ENCODE measurements at places on chromosomes 6 and 20.

DNA sequence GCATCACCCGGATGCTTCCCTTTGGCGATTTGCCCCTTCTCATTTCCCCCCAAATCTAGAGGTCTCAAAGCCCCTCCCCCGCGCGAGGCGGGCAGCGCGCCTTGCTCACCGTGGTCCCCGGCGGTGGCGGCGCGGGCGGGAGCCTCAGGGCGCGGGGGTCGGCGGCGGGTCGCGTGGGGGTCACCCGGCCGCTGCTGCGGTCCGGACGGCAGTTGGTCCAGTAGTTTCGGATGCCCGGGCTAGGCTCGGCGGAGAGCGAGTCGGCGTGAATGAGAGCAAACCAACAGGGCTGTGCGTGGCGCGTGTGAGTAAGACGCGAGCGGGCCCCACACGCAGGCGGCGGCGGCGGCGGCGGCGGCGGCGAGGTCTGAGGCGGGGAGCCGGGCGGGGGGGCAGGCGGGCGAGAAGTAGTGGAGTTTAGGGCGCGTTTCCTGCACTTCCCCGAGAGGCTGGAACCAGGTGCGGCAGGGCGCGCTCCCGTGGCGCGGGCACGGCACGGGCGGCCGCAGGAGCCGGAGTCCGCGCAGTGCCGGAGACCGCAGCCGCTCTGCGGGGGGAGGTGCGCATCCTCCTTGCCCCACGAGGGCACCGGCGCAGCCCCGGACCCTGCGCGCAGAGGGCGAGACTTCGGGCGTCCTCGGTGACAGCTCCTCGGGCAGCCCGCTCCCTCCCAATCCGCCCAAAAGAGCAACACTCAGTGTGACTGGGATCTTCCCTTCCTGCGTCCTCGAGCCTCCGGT lies 567 bp downstream of the HS3ST5 start:
- DNase-seq = peak; percentile 24

DNA sequence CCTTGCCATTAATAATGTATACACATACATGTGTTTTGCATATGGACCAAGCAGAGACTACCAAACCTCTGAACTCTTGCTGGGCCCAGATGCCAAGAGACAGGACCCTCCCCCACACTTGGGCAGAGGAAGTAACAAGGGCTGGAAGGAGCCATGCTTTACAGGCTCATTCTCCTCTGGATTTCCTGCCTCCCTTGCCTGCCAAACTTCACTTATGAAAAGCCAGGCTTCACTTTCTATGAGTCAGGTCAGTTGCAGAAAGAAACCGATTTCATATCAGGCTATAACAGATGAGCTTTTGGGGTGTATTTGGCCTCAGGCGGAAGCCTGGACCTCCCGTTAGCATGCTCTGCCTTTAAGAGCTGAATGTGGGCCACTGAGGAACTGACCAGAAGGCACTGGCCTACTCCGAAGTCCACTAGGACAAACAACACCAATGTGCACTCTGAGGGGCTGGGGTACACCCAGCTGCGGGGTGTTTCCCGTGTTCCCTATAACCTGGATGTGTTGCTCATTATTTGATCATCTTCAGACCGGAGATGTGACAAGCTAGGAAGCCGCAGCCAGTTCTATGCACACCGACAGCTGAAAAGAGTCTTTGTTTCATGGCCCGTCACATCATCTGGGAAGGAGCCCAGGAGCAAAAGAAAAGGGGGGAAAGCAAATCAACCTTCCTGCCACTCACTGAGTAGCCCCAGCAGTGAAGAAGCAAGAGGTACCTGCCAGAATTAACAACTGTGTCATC lies 28.5 kb downstream of the HAO1 start:
- DNase-seq = no peak

DNA sequence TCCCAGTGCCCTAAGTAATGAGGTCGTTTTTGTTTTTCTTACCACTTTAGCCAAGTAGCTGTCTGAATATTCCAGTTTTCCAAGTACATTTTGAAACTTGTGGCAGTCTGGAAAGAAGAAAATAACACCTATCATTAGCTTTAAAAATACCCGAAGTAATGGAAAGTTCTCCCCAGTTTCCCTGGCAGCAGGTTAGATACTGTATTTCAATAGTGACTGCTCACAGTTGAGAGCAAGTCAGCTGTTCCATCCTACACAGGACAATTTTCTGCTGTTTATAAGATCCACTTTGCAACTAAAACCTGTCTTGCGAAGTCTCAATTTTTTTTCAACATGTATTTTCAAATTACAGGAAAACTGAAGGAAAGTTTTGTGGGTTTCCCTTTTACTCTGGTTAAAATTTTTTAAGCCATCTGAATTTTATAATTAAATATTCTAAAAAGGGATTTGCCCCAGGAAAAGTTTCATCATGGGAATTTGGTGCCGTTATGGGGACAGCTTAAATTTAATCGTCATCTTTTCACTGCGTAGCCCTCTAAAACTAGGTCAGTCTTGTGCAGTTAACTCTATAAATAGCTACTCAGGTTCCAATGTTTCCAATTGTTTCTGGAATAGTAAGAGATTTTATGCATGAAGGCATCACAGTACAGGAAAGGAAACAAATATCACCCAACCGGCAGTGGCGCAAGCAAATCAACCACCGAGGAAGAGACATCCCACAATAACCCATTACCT lies 96.9 kb downstream of the MBOAT1 start:
- no peak for DNase-seq

DNA sequence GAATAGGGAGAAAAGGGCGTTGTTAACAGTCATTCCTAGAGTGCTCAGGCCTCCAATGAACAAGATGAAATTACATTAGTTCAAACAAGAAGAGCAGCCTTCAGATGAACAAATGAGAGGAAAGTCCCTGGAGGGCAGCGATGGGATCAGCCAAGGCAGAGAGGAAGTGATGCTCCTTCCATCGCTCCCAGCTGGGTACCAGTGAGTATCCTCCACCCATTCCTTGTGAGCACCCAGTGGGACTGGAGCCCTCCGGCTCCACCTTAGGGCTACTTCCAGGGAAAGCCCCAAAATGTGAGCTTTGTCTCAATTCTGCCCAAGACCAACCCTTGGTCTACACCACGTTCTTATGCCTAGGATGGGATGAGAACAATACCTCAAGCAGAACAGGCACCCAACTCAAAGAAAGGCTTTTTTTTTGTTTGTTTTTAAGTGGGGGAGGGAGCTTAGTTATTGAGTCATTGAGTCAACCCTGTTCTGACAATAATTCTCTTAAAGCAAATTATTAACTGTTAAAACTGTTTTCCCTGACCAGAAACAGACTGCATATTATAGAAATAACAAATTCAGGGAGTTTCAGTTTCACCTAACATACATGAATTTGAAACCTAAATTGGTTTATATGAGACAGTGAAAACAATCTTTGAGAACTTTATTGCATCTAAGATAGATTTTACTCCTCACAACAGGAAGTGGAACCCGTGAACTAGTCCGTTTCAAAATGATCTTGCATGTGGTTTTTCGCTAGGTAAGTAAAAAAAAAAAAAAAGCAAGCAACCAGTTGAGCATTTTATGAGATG lies 106.9 kb downstream of the IPCEF1 start:
- DNase-seq = no peak

DNA sequence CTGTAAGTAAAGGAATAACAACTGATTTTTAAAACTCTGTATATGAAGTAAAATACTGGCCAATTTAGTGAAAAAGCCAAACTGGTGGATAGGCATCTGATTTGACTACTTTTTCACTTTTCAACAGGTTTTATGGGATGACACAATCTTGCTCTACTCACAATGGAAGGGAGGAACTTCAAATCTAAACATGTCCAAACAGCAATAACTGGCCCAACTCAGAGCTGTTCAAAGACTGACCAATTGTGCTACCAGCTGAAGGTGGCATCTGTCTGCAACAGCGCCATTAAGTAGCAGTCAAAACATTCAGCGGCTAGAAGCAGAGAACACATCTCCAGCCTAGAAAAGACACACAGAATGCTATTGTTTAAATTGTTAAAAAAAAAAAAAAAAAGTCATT lies 44.6 kb downstream of the SESN1 start:
- DNase-seq = no peak

GRCh38 chr6:53035549-53036213 lies 29.5 kb upstream of the FBXO9 start:
- DNase-seq = no peak

DNA sequence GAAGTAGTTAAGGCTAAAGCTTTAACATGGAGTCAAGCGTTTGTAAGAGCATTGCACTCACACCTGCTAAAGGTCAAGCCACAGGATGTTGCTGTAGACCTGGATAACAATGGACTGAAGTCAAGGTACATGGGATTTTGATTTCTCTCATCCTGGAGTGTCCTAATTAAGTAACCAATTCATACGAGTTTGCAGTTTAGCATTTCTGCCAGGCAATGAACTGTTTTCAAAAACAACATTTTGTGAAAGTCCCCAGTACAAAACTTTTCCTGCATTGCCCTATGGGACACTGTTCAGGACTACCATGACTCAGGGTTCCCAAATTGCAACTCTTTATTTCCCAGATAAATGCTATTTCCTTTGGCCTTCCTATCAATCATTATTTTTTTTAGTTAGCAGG lies 17.4 kb upstream of the SIRPB1 start:
- DNase-seq = no peak

GRCh38 chr20:17910828-17911294 lies 57.7 kb downstream of the SNX5 start:
- DNase-seq = no peak

DNA sequence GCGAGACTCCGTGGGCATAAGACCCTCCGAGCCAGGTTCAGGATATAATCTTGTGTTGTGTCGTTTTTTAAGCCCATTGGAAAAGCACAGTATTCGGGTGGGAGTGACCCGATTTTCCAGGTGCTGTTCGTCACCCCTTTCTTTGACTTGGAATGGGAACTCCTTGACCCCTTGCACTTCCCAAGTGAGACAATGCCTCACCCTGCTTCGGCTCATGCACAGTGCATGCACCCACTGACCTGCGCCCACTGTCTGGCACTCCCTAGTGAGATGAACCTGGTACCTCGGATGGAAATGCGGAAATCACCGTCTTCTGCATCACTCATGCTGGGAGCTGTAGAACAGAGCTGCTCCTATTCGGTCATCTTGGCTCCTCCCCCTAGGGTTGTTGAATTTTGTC lies 307.7 kb upstream of the DEFB115 start:
- no peak for DNase-seq

GRCh38 chr6:153108315-153108714 lies 22.8 kb downstream of the RGS17 start:
- no peak for DNase-seq

GRCh38 chr20:23335521-23335920 lies 15.1 kb upstream of the NXT1 start:
- DNase-seq = no peak

- no peak for DNase-seq
Measured at GRCh38 chr20:61884571-61885389, 180.9 kb downstream of the TAF4 start.

DNA sequence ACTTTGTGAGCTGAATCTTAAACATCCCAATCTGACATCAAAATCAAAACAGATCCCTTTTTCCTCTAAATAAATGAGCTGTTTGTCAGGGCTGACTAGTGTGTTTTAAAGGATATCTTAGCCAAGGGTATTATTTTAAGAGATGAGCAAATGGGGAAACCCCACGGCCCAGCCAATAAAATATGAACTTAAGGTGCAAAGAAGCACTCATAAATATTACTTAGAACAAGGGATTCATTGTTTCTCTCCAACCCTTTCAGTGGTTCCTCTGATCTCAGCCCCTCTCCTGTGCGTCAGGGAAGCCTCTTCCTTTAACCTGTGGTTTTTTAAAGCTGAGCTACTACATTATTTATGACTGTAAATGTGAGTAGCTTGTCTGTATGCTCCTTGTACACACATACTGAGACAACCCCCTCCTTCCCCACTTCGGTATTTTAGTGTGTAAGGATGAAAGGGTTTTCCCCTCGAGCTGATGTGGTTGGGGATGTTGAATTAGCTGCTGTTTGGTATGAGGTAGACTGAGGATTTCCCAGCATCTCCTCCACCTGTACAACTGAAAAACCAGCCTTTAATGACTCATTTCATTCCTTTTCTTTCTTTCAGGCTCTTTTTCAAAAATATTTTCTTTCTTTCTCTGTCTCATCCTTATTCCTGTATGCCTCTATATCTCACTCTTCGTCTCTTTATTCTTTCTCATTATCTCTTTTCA lies 6.5 kb downstream of the BMP5 start:
- no peak for DNase-seq

DNA sequence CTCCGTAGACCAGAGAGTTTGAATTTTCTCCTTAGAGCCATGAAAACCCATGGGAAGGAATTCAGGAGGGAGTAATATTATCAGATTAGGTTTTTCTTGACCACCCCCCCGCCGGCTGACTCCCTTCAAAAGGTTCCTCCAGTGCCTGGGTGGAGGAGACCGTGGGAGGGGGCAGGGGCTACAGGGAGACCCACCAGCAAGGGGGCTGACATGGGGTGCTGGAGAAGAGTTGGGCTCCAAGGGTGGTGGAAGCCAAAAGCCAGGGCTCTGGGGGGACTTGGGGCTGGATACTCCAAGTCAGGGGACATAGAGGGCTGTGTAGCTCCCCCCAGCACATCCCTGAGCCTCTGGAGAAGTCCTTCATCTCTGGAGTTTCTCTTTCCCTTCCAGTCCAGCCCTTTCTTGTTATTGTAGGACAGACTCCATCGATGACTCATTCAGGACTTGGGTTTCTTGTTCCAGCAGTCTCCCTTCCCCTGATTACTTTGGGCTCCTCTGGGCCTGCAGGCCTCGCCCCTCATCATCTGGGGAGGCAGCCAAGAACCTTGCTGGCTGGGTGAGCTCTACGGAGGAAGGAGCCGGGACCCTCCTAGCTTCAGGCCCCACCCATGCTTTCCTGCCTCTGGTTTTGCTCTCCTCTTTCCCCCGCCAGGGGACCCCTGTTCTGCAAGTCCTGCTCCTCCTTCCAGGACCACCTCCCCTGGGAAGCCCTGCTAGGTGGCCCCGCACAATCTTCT lies 10.5 kb upstream of the KIAA1755 start:
- no peak for DNase-seq

- DNase-seq = no peak
Measured at GRCh38 chr20:41507851-41508250, 110.3 kb downstream of the CHD6 start.

- DNase-seq = no peak
Measured at GRCh38 chr6:7104752-7105151, 3.0 kb upstream of the RREB1 start.

DNA sequence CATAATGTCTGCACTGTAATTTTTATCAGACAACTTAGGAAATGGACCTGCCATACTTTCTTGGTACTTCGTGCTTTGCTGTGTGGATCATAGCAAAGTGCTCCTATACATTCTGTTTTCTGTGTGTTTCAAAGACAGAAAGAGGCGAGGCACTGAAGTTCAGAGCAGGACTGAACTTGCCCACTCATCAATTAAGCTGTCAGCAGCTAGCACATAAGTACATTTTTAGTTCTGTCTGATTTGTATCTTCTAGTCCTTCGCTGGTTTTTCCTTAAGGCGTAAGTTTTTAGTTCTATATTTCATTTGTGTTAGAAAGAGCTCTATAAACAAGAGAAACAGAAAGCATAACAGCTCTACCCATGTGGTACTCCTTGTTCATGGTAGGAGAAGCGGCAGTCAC lies 42.1 kb downstream of the MAP3K4 start:
- no peak for DNase-seq

DNA sequence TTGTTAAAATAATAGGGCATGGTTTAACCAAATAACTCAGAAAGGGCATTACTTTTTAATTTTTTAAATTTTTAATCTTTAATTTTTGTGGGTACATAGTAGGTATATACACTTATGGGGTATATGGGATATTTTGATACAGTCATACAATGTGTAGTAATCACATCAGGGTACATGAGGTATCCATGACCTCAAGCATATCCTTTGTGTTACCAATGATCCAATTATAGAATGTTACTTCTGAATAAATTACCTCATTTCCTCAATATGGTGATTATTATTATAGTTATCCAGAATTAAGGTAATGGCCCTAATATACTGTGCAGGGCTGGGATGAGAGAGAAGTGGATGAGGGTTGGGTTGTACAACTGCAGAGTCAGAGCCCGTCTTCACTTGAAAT lies 45.1 kb upstream of the TMEM30A start:
- DNase-seq = no peak

- no peak for DNase-seq
Measured at GRCh38 chr6:143953922-143954321, 54.1 kb downstream of the PLAGL1 start.
